ENCODE measurements at places on chromosomes 7 and 10.
A peak's percentile ranks its signal among the peaks of the same experiment; 100 is the strongest.

DNA sequence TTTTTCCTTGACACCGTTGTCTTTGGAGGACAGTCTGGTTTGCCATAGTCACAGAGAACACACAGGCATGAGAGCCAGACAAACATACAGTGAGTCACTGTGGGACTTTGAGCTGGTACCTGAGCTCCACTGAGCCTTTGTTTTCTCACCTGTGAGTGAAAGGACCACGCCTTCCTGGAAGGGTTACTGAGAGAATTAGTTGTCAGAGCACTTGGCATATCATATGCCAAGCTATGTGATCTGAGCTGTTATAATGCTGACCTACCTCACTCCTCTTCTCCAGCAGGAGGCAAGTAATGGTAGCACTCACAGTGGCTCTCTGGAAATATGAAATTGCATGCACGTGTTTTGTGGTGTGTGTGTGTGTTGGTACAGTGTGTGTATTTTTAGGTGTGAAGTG is 59.7 kb downstream of the CXCL12 start:
- DNase-seq, result no peak

- DNase-seq, result no peak
These were observed 2.2 kb downstream of the GPRIN2 start for GRCh38 chr10:46554166-46554781.

- DNase-seq, result no peak
These were observed 77.5 kb upstream of the ANK3 start for GRCh38 chr10:60467202-60467546.

- DNase-seq, result no peak
These were observed 78.5 kb downstream of the C7orf25 start for GRCh38 chr7:42833411-42833810.

- peak; percentile 92 for DNase-seq
These were observed 3.5 kb upstream of the CFAP58 start for GRCh38 chr10:104350127-104350635.

GRCh38 chr7:100687261-100687660 is 6.8 kb downstream of the GIGYF1 start:
- no peak for DNase-seq

GRCh38 chr7:90853205-90853604 is 257.1 kb downstream of the CDK14 start:
- no peak for DNase-seq

- no peak for DNase-seq
These were observed 197.1 kb downstream of the SUGCT start for GRCh38 chr7:40331915-40332314.

DNA sequence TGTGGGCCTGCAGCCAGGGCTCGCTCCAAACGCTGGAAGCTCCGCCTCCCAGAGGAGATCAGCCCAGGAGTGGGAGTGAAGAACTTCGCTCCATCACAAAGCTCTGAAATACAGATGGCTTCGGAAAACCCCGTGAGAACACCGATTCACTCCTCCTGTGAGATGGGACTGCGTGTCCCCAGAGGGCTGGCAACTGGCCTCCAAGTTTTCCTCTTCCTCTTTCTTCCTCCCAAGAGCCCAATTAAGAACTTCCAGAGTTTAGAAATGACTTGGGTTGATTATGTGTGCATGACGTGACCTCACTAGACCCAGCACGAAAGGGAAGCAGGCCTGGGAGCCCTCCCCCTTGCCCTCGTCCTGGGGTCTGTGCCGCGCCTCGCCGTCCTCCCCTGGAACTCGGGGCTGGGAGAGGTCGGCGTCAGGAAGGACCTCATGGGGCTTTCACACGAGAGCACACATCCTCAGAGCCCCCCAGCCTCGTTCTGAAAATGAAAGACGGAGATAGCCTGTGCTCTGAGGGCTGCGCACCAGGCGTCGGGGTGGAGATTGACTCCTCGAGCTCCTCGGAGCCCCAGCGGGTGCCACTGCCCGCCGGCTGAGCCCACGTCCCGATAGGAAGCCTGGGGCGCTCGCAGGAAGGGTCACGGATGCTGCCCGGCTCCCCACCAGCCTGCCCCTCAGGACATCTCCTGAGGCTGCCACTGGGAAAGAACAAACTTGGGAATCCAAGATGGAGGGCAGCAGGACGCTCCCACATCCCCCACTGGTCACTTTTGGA is 37.8 kb downstream of the PTPRN2 start:
- no peak for DNase-seq

DNA sequence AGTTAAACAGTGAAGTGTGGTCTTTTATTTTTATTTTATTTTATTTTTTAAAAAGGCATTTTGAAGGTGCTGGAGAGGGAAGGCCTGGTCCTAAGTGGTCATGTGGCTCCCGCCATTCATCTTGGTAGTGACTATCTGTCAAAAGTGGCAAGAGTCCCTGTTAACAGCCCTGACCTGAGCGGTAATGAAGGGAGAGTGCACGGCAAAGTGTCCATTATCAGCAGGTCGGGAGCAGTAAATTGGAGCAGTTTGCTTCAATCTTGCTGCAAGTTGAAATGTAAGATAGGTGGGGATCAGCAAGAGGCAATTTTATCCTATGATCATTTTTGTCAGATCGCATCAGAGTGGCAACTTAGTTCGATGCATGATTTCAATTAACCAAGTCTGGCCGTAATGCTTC is 227.4 kb upstream of the SP4 start:
- no peak for DNase-seq

DNA sequence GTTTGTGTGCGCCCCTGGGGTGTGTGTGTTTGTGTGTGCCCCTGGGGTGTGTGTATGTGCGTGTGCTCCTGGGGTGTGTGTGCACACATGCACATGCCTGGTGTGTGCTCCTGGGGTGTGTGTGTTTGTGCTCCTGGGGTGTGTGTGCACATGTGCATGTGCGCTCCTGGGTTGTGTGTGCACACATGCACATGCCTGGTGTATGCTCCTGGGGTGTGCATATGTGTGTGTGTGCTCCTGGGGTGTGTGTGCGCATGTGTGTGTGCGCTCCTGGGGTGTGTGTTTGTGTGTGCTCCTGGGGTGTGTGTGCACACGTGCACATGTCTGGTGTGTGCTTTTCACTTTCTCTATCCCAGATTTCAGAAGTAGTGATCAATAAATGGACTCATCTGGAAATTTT is 321.0 kb downstream of the WDR37 start:
- no peak for DNase-seq

DNA sequence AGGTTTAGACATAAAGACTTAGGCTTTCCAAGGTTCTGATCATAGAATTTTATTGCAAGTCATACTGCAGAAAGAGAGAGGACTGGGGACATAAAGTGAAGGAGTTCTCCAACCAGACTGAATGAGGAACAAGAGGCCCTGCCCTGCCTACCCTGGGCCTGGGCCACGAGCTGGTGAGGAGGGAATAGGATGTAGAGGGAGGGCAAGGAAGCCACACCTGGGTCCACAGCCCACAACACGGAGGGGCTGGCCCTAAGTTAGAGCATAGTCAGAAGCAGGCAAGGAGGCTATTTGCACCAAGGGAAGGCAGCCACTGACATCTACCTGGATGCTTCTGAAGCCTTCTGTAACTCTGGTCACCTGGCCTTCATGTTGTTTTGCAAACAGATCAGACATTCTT is 82.2 kb upstream of the CXCL12 start:
- no peak for DNase-seq

GRCh38 chr7:560966-561630 is 41.5 kb upstream of the PDGFA start:
- DNase-seq, result no peak

GRCh38 chr7:157519246-157519645 is 182.4 kb downstream of the DNAJB6 start:
- no peak for DNase-seq
